ENCODE measurements at places on chromosomes 3 and 15.

DNA sequence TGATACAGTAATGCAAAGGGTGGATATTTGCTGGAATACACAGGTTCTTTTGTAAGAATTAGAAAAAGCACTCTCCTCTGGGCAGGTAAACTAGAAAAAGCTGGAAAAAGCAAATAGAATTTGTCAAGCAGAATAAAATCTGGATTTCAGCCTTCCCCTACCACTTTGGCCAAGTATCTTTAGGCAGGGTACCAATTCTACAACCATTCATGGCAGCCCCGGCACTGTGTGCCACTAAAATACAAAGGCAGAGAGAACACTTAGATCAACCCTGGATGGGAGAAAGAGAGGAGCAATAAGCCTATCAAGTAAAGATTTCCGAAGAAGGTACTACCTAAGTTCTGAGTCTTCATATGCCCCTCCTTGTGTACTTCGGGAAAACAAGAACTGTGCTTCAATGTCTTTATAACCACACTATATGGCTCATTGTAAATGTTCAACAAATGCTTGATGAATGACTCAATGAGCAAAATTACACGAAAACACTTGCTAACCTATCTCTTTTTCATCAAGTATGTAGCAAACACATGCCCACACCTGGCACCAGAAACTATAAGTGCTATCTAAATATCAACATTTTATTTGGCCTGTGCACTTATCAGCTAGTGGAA, 20.8 kb downstream of the STAG1 start:
- no peak for DNase-seq

- DNase-seq, result no peak
Measured at GRCh38 chr3:53628536-53629401, 134.4 kb downstream of the CACNA1D start.

GRCh38 chr3:43907508-43907858, 216.7 kb downstream of the ABHD5 start:
- no peak for DNase-seq

- DNase-seq, result no peak
Measured at GRCh38 chr3:156859578-156859977, 33.4 kb downstream of the LEKR1 start.

DNA sequence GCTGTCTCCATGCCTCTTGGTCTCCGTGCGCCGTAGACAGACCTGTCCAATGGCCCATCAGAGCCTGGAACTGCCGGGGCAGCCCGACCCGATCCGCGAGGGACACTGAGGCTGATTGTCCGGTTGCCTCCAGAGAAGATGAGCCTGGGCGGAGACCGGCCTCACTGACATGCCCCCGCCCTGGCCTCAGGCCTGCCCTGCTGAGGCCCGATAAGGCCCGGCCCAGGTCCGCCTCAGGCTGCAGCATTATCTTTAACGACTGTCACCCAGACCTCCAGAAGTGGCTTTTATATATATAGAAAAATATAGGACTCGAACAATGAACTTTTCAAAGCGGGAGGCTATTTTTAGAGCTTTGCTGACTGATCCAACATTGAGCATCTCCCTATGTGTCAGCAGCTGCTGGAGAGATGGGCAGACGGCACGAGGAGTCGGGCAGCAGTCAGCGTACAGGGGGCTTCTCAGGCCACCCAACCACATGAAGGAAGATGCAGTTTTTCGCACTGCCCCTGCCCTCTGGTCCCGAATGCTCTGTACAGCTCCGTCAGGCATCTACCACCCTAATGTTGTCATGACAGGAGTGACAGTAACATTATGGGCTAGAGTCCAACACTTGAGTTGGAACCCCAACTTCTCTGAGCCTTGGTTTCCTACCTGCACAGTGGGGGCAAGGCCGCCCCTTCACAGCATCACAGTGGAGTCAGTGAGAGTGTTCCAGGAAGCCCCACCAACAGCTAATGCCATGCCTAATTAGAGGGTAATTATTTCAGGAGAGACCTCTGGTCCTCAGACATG, 112.0 kb upstream of the RPL32 start:
- DNase-seq, result no peak

DNA sequence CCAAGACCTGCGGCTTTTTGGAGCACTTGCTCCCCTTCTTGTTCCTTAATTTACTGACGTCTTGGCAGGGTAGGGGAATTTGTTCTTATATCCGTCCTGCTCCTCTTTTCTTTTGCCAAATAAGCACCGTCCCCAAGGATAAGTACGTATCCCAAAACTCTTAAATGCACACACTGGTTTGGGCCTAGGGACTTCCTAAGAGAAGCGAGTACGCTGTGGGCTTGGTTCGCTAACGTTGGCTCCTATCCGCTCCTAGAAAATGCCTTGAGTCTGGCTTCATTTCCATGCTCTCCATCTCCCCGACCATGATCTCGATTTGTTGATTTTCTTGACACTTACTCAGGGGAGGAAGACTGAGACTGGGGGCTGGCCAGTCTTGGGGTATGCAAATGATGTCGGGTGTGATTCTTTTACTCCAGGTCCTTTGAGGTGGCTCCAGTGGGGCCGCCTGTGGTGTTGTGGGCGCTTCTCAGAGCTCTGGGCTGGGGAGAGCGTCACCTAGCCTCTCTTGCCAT, 1.3 kb downstream of the MYRIP start:
- no peak for DNase-seq

- DNase-seq, result no peak
Measured at GRCh38 chr3:27354588-27355203, 14.5 kb downstream of the NEK10 start.

- no peak for DNase-seq
Measured at GRCh38 chr15:49847423-49848281, 226.8 kb downstream of the DTWD1 start.

GRCh38 chr3:117537949-117538348, 828.4 kb downstream of the TUSC7 start:
- no peak for DNase-seq

DNA sequence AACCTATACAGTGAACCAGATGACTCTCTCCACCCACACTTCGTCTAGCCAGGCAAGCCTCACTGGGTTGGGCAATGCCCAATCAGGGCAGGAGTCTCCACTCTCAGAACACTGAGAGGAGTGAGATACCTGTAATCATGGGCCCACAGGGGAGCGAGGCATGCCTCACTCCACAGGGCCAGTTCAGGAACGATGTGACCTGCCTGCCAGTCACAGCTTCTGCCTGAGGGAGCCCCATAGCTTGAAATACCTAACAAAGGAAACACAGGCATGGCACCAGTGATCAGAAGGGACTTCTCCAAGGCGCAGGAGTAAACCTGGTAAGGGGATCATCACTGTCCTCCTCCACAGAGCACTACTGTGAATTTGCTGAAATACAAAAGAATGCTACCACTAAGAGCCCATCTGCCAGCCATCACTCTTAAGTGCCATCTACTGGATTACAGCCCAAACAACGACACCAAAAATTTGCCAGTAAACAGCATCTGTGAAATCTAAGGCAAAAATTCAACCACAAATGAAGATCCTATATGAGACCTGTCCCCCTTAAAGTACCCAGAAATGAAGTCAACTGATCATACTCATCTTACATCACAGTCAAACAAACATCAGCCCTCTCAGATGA, 689.9 kb upstream of the SEMA6D start:
- no peak for DNase-seq

DNA sequence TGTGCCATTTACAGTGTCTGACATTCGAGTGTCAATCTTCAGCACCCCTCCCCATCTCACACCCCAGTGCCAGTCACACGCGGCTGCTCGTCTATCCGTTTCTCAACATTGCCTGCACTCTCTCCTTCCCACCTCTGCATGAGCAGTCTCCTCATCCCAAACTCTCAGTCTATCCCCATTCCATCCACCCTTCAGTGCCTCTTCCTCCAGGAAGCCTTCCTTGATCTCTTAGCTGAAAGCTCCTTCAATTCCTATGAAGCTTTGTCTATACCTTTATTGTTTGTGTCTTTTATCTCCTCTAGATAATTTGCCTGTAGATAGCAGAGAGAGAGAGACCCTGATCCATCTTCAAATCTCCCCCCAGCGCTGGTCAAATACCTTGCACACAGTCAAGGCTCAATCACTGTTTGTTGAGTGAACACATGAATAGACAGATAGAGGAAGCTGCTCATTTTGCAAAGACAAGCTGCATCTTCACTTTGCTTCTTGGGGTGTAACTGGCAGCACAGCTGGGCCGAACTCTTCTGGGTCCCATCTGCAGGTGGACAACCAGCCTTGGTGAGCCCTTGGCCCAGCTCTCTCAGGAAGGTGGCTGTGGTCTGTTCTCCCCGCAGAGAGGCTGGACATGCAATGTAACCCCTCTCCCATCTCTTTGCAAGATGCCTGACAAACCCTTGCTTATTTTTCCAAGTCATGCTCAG, 52.8 kb downstream of the ITGA11 start:
- no peak for DNase-seq

GRCh38 chr15:74289671-74290070, 53.5 kb downstream of the CCDC33 start:
- no peak for DNase-seq

DNA sequence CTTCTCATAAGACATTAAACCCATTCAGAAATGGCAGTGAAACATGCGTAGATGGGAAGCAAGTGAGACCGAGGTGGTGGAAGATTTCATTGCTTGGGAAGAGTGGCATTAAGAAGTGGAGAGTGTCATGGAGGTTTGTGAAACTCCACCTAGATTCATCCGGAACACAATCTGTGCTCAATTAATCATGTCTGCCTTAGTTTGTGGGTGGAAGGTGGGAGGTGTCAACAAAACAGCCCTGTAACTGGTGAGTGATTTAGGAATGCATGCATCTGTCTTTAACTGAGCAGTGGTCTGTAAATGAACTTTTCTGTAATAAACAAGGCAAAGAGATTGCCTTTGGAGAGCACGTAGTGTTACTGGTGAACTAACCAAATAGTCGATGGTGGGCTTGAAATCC, 113.7 kb downstream of the WNT5A start:
- no peak for DNase-seq

GRCh38 chr3:8020047-8020841, 481.4 kb upstream of the LMCD1 start:
- no peak for DNase-seq

- DNase-seq, result no peak
Measured at GRCh38 chr15:99341786-99342185, 90.5 kb downstream of the LRRC28 start.

DNA sequence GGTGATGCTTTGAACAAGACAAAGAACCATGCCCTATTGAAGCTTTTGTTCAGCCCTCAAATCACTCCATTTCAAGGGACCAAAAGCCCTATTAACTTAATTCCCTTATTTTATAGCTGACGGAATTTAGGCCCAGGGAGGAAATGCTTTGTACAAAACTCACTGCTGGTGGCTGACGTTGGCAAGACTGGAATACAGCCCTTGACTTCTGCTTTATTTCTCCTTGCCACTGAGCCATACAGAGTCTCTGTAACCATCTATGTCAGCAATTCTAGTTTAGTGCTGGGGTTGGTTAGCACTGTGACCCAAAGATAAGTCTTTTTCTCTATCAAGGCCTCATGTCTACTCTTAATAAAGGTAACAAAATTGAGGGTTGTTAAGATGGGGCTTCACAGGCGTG, 316.1 kb upstream of the TPRG1 start:
- no peak for DNase-seq

- no peak for DNase-seq
Measured at GRCh38 chr3:17941152-17941551, 198.7 kb upstream of the TBC1D5 start.

DNA sequence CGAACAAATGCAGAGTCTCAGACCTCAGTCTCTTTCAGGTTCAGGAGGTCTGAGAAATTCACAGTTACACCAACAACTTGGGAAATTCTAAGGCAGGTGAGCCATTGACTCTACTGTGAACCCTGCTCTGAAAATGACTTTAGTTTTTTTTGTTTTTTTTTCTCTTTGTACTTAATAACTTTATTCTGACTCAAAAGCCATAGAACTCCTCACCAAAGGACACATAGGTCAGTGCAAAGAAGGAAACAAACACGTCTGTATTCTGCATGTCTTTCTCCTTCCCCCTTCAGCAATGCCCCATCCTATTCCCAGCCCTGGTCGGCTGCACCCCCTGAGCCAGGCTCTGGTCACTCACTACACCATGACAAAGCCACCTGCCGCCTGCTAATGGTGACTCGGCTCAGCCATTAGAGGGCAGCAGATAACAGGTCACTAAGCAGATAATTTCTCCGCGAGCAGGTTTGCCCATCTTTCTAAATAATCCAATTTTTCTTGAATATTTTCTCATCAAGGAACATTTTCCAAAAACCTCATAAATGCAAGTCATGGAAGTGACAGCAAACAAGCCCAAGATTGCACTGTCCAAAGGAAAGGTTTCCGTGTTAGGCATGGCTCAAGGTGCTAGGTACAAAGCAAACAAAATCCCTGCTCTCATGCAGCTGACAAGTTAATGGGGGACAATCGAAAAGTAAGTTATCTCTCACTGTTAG, 37.7 kb downstream of the TM4SF4 start:
- peak; percentile 45 for DNase-seq

- DNase-seq, result no peak
Measured at GRCh38 chr3:185988816-185989175, 51.0 kb upstream of the TRA2B start.

GRCh38 chr3:140315955-140316354, 361.9 kb upstream of the TRIM42 start:
- DNase-seq, result no peak

DNA sequence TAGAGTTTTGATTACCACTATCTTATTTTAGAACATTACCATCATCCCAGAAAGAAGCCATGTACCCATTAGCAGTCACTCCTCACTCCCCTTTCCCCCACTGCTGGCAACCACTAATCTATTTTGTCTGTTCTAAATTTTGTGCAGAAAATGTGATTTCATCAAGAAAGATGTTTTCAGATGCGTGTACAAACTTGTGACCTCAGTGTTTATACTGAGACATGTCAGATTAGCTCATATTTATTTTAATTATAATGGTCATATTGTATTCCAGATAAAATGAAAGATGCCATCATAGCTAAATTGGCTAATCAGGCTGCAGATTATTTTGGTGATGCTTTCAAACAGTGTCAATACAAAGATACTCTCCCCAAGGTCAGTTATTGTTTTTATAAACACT, 27.8 kb downstream of the PDCD6IP start:
- DNase-seq, result no peak

DNA sequence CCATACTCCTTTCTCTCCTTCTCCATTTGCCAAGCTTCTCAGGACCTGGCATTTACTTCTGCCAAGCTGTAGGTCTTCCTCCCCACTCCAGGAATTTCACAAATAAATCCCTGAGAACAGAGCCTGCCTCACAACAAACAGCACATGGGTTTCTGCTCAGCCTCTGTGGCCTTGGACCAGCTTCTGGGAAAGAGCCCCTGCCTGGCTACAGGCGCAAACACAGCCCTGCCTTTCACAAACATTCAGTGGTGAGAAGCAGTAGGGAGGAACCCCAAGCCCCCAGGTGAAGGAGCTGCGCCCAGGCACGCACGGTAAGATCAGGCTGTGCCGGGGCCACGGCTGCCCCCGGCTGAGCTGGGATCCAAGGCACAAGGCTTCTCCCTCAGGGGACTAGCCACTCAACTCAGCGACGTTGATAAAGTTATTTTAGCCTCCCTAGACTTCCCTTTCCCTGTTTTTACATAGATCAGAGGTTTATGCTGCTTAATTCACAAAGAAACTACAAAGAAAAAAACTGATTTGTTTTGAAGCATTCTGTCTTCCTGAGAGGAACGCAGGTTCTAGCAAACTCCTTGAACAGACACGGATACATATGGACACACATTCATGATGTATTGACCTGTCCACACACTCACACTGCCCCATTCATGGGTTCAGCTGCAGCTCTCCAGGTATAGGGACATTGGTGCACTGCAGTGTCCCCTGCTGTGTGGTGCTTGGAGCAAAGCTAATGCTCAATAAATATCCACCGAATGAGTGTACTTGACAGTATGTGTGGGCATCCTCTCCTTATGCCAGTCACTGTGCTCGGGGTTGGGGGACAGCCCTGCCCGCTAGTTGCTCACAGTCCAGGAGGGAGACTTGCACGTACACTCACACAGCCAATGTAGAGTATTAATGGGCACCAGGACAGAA, 25.4 kb downstream of the HES1 start:
- DNase-seq, result no peak

- DNase-seq, result no peak
Measured at GRCh38 chr15:76070921-76071635, 11.3 kb downstream of the TMEM266 start.
